ENCODE measurements at places on chromosomes 13 and 19.
A peak's percentile ranks its signal among the peaks of the same experiment; 100 is the strongest.

DNA sequence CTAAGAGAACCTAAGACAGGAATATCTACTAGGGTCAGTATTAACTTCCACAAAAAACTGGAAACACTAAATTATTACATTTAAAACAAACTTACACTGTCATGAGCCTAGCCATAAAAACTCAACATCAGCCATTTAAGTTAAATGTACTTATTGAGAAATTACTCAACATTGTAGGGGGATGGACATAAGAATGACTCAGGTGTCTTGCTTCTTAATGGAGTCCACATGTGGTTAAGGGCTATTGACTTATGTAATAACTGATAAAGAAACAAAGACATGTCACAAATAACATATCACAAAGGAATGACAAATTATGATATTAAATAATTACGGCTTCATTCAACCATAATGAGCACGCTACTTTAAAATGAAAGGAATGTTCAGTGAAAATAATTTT, 36.2 kb downstream of the CLDN10 start:
- DNase-seq = peak; percentile 75

DNA sequence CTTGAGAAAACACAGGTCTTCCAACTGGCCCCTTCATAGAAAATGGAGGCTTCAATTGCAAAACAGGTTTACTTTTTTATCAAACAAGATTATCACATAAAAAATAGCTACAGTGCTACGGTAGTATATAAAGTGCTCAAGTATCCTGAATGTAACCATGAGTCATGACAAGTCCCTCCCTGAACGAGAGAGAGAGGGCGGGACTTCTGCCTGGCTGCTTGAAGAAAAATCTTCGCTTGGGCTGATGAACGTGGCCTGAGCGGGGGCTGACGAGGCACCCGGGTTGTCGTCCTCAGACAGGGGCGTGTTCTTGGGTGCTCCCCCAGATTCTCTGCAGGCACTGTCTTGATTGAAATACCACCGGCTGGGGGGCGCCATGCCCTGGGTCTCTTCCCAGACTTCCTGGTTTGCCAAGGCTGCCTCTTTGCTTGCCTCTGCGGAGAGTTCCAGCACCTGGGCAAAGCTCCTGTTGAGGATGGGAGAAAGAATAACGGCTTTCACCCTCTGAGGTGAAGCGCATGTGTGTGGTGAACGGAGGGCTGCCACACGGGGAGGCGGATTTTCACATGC, 23.2 kb upstream of the CPAMD8 start:
- peak; percentile 83 for DNase-seq

GRCh38 chr19:881385-882071, 11.5 kb downstream of the MED16 start:
- DNase-seq = no peak

DNA sequence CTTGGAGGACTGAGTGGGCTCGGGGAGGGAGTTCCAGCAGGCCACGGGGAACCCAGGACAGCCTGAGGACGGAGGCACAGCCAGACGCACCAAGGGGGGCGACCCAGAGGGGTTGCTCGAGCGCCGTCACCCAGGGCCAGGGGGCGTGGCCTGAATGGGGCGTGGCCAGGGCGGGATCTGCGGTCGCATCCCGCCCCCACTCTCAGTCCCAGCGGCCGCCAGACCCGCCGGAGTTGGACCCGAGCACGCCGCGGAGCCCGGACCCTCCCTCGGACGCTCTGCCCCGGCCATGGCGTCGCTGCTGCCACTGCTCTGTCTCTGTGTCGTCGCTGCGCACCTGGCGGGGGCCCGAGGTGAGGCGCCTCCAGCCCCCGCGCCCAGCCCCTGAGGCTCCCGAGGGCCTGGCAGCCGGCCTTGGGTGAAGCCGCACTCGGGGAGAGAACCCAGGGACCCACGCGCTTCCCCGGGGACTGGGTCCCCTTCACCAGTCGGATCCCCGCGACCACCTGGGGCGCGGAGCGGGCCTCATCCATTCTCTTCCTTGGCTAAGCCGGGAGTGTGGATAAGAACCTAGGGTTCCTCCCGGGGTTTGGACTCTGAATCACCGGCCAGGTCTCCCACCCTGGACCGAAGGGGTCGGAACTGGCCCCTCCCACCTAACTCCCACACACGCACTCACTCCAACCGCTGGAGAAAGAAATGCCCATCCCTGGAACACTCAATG, at the start of gene CILP2:
Gene CILP2, plus strand, starts transcription at position 205 of the 724 bp plus-strand sequence. Its CDS starts 85 bp downstream, at position 290.
- no peak for DNase-seq

- DNase-seq = peak; percentile 82
Measured at GRCh38 chr13:42836930-42837690, 55.7 kb downstream of the FAM216B start.

GRCh38 chr19:7917267-7918061, 2.7 kb upstream of the SNAPC2 start:
- peak; percentile 64 for DNase-seq

Data from iris pigment epithelial cell (primary cell).